Breast epithelium (tissue), 4 donors: ENCODE measurements at places on chromosomes 5 and 9. TPM values are rescaled to one million over a fixed set of nuclear protein-coding genes. Genes with fewer than 3 reads are reported as not detected.
A peak's percentile ranks its signal among the peaks of the same experiment; 100 is the strongest.

The UNC13B gene
- total RNA-seq: 19.3 TPM

The ARAP3 gene
- 5.9 TPM for total RNA-seq

The MPDZ gene
- total RNA-seq: 61.0 TPM

GRCh38 chr9:89603767-89604665 lies 796 bp upstream of the GADD45G start:
- H3K4me3 ChIP-seq: peak overlapping the region; percentile 79
- no peak overlapping the region for H3K27ac ChIP-seq
- H3K4me1 ChIP-seq: peaks cover 6% of the 10 kb centered on the region
- peak; percentile 74 for DNase-seq

DNA sequence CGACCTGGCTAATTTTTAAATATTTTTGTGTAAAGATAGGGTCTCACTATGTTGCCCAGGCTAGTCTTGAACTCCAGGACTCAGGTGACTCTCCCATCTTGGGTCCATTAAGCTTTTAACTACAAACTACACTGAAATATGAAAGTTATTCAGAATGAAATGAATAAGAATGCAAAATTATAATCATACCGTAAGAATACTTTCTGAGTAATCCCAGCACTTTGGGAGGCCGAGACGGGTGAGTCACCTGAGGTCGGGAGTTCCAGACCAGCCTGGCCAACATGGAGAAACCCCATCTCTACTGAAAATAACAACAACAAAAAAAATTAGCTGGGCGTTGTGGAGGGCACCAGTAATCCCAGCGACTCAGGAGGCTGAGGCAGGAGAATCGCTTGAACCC lies 1.1 kb upstream of the ORM1 start:
- H3K36me3 ChIP-seq: no peaks in the 10 kb centered on the region
- no peak overlapping the region for H3K27ac ChIP-seq
- no peak for DNase-seq
- H3K4me1 ChIP-seq: no peaks in the 10 kb centered on the region
- H3K4me3 ChIP-seq: no peak overlapping the region
- no peaks in the 10 kb centered on the region for H3K27me3 ChIP-seq
